ENCODE measurements at places on chromosomes 11 and 22.
A peak's percentile ranks its signal among the peaks of the same experiment; 100 is the strongest.

DNA sequence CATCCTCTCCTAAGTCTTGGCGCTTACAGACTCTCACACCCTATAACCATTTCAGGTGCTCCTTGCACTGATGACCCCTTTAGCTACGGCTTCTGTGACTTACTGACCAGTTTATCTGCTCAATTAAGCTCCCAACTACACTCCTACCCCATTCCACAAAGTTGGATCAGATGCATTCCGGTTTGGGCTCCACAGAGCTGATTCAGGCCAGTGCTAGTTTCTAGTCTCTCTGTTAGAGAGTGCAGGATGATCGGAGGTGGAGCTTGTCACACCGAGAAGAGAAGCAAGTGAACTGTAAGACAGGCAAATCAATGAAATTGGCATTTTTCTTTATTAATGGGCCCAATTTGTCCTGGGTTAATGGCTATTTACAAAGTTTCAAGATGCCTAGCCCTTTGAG, 436.8 kb upstream of the CADM1 start:
- no peak for DNase-seq

- DNase-seq = no peak
Observed at GRCh38 chr22:36239150-36239400, 252 bp downstream of the APOL2 start.

GRCh38 chr22:48700566-48701295, 1126.9 kb downstream of the BRD1 start:
- DNase-seq = no peak

DNA sequence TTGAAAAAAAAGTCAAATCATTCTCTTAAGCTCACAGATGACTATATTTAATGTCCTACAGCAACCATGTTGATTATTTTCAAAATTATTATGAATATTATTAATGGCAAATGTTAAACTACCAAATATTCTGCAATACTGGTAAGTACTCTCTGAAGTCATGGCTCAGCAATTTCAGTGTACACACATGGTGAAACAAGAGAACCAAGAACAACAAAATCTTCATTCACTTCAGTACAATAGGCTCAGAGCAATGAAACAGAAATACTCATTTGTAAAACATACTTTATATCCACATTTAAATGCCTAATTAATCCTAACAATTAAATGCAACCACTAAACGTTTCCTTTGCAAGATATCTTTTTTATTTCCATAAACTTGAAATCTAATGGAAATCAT, 347.2 kb downstream of the TTC28 start:
- DNase-seq = no peak

DNA sequence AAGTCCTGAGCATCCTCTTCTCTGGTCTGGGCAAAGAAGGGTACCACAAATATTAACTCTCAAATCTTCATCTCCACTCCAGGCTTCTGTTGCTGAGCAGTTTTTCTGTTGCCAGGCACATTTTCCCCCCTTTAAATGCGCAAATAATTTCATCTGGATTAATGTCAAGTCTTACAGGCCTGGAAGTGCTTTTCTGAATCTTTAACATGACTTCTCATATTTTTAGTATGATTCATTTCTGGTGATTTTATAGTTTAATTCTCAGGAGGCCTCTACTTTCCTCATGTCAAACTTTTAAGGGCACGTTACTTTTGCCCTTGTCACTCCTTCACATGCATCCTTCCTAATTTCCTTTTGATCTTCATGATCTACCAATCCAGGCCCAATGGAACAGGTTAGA, 510.2 kb downstream of the METTL15 start:
- no peak for DNase-seq

DNA sequence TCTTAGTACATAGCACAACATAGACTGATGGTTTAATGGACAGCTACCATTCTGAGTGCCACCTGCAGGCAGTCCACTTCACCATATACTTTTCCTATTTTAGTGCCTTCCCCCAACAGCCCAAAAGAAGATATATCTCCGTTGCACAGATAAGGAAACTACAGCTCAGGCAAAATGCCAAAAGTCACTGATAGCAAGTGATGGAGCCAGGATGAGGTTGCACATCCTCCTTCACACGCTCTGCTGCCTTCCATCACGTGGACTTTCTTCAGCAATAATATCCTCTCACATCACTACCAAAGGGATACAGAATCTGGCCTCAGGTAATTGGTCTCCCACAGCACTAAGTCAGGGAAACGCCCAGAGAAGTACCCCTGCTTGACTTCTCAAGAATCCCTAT, 7.5 kb downstream of the TCF20 start:
- DNase-seq = no peak

- DNase-seq = no peak
Observed at GRCh38 chr22:25134028-25134427, 65.6 kb upstream of the CRYBB3 start.

DNA sequence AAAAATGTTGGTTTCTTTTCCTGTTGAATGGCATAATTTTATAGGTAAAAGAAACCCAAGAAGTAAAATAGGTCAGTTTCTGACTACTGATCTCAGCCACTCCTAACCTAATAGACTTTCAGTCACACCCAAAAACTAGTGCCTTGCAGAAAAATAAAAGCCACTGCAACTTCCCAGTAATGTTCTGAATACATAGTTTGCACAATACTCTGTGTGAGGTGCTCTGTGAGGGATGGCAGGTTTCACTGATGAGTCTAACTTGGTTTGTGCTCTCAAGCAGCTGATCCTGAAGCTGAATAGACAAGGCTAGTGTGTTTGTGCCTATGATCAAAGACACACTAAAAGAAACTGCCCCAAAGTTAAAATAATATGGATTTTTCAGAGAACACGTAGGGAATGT, 758.3 kb downstream of the NELL1 start:
- DNase-seq = no peak

GRCh38 chr22:27729246-27729645, 72.3 kb downstream of the MN1 start:
- DNase-seq = no peak

- DNase-seq = peak; percentile 34
Observed at GRCh38 chr11:119941636-119942411, 196.1 kb downstream of the TRIM29 start.

DNA sequence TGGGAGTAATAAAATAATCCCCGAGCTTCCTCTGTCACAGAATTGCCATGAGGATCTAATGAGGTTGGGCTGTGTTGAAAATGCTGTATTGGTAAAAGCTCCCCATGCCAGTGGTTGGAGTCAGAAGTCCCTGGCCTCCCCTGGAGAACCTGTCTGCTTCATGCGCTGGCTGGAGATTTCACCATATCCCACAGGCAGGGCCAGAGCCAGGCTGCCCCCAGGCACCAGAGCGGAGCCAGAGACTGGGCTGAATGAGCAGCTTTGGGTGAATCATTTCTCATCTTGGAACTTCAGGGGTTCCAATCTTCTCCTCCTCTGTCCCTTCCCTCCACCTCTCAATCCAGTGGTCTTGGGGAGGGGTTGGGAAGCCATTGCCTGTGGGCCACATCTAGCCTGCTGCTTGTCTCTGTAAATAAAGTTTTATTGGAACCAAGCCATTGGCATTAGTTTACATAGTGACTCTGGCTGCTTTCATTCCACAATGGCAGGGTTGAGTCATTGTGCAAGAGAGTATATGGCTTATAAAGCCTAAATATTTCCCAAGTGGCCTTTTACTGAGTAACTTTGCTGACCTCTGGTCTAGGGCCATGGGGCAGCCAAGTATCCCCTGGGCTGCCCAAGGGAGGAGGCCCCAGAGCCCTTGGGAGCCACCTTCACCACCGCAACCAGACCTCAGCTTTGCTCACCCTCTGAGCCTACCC, 35.2 kb downstream of the LRRC10B start:
- no peak for DNase-seq

DNA sequence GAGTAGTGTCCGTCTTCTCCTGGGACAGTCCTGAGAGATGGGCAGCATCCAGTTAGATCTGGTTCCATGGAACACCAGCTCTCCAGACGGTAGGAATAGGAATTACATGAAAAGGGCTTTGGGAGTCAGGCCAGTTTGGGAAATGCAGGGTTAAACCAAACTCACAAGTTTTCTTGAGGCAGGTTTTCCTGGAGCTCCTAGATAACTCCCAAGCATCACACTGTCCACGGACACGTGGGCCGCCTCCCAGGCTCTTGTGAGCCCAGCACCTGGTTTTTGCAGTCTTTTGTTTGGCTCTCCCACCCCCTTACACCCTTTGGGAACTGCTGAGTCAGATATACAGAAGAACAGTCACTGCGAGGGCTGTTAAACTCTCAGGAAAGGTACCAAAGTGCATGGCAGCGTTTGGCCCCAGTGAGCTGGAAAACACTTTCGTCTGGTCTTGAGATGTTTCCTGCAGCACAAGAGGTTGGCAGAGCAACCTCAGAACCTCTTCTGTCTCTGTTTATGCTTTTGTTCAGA, 90.0 kb downstream of the BCR start:
- DNase-seq = no peak

DNA sequence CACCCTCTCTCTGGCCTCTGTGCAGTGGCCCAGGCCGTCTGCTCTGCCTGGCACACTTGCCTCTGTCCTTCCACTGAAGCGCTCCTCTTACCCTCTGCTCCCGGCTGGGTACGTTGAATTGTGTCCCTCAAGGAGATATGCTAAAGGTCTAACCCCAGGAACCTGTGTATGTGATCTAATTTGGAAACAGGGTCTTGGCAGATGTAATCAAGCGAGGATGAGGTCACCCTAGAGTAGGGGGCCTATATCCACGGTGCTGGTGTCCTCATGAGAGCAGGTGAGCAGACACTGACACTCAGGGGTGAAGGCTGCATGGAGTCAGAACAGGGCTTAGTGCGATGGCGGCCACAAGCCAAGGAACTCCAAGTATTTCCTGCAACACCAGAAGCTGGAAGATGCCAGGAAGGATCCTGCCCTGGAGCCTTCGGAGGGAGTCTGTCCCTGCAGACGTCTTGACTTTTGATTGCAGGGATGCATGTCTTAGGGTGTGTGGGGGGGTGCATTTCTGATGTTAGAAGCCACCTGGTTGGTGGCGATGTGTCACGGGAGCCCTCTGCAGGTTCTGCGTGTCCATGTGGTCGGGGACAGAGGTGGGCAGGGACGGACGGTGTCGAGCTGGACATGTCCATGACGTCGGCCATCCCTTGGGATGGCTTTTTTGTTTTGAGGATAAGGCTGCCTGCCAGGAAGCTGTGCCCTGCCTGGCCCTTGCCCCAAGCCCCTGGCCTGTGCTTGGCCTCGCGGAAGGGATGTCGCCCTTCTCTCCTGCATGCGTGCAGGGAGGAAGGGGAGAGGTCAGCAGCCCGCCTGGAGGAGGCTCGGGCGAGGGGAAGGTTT, 68.6 kb downstream of the LRP5 start:
- DNase-seq = no peak

DNA sequence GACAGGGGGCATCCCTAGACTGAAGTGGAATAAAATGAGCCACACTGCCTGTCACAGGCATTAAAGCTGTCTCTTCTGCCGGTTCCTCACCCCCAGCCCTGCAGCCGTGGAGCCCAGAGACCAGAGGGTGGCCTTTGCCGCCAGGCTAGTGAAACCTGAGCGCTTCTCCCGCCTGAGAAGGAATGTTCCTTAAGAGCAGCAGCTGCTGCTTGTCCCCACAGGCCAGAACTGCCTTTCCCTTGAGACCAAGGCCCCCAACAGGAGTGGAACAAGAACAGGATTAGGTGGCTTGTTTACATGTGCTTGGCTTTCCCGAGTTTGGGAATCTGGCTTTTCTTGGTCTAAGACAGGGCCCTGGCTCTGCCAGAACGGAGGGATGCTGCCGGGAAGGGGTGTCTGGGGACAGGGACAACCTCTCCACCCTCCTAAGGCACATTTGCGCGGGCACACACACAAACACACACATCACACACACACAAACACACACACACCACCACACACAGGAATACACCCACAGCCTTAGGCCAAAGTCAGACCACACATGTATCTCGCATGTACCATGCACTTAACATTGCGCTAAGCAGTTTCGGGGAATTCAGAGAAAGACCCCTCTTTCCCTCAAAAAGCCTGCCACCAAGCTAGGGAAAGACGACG, 91.8 kb downstream of the FEZ1 start:
- DNase-seq = peak; percentile 43

DNA sequence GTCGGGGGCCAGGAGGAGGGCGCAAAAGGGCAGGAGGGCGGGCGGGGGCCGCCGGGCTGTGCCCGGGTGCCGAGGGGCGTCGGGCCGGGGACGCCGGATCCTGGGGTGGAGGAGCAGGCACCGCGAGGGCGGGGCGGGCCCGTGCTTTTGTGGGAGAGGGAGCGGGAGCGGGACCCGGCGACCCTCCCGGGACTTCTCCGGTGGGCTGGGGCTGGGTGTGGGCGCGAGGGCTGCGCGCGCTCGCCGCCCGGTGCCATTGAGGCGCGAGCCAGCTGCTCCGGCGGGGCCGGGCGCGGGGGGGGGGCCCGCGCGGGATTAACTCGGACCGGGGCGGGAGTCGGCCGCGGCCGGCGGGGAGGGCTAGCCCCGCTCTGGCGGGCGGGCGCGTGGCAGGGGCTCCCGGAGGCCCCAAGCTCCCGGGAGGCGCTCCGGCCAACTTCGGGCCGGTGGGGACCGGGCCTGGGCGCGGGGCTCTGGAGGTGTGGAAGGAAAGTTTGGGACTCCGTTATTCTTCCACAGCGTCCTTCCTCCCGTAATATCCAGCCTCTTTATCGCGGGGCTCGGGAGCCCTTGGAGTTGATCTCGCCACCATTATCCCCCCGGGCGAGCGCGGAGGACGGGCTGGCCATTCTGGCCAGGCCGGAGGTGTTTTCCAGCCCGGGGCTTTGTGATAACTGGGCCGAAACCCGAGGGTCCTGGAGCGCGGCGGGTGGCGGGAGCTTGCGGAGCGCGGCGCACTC, 936 bp downstream of the CECR2 start:
- peak; percentile 67 for DNase-seq

DNA sequence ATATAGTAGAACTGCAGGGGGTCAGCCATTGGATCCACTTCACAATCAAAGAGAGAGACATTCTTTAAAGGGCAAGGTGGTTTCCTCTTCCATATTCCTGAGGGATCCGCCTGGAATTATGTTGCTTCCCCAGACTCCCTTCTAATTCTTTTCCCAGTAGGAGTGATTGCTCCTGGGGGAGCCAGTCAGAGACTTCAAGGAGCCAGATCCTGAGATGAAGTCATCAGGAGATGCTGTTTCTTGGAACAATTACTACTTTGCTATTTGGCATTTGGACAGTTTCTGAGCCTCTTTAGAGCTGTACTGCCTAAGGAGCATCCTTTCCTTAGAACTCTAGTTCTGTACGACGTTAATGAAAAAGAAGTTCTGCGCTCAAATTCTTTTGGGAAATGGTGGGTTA, 1.9 kb upstream of the OR9Q2 start:
- DNase-seq = no peak

- no peak for DNase-seq
Observed at GRCh38 chr11:7531011-7531410, 17.2 kb downstream of the PPFIBP2 start.

GRCh38 chr11:65833297-65834030, at the start of gene SNX32:
TSS of gene SNX32 (plus strand) at chr11:65833963. CDS start at chr11:65834066, 103 bp downstream.
- DNase-seq = peak; percentile 98

- no peak for DNase-seq
Observed at GRCh38 chr11:110355011-110355744, 58.8 kb upstream of the RDX start.

All from glutamatergic neuron (in vitro differentiated cells).